ENCODE measurements at places on chromosomes 7 and 10.

DNA sequence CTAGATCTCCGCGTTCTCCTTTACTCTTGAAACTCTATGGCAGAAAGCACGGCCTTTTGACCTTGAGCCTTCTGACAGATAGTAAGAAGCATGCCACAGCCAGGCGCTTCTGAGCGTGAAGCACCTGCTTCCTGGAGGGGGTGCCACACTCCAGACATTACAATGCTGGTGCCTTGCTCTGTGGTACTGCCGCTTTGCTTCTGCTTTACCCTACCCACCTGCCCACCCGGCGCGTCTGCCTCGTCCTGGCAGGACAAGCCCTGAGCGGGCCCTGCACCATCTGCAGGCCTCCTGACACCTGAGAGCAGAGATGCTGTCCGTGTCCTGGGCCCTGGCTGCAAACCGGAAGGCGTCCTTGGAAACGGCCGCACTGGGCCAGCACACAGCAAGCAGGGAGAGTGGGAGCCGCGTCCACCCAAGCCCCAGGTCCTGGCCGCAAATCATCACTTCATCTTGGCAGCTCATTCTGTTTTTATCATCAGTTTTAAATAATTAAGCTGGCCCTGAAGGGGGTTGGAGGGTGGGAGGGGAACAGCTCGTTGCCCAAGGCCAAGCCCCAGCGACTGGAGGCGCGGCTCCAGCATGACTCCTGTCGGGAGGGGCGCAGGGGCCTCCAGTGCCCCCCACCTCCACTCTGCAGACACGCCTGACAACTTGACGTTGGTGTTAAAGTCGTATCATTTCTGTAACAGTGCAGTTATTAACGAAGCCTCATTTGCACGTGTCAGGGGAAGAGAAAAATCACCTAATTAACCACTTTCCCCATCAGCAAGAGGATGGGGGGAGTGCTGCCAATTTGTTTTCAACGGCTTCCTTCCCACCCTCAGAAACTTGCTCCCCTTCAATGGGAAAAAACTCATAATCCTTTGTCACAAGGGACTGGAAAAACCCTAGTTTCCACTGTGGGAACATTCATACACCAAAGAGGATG lies 132.2 kb downstream of the MAD1L1 start:
- DNase-seq, result no peak

DNA sequence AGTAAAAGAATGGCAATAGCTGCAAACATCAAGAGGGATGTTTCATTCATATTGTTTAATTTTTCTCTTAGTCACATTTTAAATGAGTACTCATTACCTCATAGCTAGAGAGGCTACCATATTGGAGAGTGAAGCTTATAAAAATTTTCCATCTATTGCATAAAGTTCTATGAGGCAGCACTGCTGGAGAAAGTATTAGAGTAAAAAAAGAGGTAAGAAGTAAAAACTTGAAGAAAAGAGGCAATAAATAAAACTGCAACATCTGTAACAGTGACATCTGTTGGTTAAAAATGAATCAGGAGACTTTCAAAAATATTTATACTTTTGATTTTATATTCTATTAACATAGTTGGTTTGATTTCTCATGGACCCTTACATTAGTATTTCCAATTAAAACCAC lies 284.5 kb upstream of the SEMA3D start:
- no peak for DNase-seq

DNA sequence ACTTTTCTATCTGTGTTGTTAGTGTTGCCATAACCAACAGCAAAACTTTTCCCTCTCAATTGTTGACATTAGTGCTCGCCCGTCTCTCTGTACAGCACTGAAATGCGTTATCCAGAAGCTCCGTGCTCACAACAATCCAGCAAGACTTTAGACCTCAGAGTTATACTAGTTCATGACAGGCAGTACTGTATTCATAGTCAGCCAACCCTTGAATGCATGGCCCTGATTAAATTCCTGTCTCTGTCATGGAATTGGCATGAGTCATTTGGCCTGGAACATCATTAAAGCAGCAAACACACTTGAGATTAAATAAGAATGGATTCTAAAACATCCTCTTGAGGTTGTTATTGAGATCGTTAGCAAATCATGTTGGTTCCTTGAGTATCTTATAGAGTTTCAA lies 405.5 kb upstream of the C7orf33 start:
- DNase-seq, result no peak

DNA sequence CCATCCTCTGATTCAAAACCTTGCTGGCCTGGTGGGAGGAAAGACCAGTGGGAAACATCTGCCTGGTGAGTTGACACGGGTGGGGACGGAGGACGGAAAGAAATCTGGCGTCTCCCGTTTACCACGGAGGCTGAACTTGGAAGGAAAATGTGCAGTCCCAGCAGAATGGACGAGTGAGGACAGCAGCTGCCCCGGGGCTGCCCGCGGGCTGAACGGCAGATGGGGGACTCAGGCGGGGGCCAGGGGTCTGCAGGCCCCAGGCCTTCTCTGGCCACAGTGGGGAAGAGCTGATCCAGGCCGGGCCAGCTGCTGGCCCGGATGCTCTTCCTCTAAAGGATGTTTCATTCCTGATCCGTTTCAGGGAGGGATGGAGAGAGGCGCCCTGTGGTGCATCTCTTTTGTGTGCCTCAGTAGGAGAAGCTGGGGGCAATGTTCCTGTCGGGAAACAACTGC lies 147.5 kb upstream of the CHST15 start:
- no peak for DNase-seq

DNA sequence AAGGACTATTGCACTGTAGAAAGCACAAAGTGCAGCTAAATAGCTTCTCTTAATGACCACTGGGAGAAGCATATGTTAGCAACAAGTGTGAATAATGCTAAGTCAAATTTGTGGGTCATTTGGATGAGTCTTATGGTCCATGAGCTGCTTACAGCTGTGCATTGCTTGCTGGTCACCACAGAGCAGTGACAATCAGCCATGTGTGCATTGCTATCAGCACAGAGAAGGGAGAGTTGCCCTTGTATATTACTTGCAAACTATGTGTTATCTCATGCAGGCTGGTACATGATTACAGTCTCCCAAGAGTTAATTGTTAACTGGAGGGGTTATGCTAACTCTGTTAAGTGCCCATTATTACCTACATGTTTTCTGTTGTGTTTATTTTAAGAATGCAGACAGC lies 25.7 kb downstream of the MRPS33 start:
- no peak for DNase-seq

DNA sequence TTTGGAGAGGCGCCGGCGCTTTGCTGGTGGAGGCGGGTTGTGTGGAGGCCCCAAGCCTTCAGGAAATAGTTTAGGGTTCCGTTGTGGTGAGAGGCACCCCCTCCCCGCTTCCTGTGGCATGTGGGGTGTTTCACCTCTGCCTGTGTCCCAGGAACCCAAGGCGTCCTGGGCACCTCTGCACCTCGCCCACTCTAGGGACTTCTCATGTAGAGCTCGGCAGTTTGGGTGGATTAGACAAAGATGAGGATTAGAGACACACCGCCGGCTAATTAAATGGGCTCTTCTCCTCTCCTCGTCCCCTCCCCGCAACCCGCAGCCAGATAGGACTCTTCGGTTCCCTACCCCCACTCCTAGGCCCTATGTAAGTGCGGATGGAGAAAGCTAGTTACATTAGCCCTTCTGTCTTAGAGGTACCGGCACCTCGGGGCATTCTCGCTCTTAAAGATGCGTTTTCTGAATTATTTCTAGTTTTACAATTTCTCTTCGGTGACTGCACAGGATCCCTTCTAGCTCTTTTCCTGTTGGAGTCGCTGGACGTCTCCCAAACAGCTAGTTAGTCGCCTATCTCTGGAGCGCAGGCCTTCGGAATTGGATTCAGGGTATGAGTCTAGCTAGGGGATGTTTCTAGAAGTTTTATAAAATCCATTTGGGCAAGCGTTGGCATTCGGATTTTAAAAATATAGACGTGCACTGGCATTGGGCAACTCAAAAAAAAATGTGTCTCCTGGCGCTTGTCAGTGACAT lies 7.8 kb downstream of the PTF1A start:
- no peak for DNase-seq

- DNase-seq, result no peak
These were observed 28.4 kb downstream of the PLXNA4 start for GRCh38 chr7:132547821-132548220.

- no peak for DNase-seq
These were observed 139.9 kb upstream of the AKR1E2 start for GRCh38 chr10:4685904-4686643.

DNA sequence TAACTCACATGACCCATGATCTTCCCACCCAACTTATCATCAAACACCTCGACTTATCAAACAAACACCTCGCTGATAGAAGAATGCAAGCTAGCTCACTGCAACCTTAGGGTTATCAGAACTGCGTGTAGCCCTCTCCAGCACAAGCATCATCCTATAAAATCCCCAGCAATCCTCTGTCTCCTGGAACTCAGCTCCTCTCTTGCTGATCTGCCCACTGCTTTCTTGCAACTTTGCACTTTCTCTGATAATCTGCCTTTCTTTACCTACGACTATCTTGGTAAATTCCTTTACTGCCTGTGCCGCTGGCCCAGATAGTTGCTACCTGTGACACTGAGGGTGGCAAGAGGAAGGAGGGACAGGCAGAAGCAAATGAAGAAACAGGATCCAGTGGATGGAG lies 210.9 kb downstream of the ACTR3B start:
- DNase-seq, result no peak

GRCh38 chr7:105249216-105249615 lies 139.5 kb downstream of the SRPK2 start:
- DNase-seq, result no peak

DNA sequence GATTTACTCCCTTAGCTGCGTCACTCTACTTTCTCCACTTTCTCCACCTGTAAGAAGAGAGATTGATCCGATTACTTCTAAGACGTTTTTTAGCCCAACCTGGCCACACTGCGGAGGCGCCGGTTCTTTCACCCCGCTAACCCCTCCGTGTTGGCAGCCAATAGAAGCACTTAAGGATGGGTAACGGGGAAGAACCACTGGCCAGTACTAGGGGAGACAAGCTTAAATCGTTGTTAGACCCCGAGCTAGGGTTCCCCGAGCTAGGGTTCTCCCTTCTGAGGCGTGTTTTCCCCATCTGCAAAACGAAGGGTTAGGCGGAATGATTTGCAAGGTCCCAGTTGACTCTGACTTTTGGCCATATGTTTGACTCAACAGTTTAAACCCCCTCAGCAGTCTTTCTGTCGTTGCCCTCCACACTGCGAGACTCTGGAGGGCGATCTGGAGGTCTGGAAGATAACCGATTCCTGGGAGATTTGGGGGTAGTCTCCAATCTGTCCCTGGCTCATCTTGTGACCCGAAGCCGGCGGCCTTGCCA lies 644 bp downstream of the UMAD1 start:
- DNase-seq, result no peak

DNA sequence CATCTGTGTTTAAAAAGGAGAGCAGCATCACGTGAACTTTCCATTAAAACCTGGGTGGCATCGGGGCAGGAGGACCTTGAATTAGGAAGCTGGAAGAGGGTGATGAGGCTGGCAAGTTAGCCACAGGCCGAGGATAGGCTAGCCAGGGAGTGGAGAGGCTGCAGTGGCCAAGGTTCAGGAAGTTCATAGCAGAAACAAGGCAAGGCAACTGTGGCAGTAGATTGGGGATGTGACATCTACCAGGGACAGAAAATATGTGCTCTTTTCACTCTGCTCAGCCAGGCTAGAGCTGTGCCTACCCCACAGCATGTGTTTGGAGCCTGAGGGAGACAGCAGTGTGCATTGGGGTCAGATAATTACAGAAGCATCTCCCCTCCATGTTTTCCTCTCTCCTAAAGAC lies 2.2 kb upstream of the INPP5F start:
- DNase-seq, result no peak

DNA sequence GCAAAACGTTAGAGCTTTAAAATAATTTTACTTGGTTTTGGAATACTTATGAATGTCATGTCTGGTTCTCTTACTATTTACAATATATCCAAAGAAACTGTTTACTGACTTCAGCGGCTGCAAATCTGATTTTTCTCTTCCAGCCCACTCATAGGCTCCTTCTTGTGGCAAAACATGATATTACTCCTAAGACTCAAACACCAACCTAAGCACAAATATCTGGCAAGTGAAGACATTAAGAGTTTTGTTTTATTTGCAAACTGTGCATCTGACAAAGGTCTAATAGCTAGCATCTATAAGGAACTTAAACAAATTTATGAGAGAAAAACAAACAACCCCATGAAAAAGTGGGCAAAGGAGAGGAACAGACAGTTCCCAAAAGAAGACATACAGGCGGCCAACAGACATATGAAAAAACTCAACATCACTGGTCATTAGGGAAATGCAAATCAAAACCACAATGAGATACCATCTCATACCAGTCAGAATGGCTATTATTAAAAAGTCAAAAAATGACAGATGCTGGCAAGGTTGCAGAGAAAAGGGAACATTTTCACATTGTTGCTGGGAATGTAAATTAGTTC lies 20.3 kb upstream of the GJC3 start:
- no peak for DNase-seq

DNA sequence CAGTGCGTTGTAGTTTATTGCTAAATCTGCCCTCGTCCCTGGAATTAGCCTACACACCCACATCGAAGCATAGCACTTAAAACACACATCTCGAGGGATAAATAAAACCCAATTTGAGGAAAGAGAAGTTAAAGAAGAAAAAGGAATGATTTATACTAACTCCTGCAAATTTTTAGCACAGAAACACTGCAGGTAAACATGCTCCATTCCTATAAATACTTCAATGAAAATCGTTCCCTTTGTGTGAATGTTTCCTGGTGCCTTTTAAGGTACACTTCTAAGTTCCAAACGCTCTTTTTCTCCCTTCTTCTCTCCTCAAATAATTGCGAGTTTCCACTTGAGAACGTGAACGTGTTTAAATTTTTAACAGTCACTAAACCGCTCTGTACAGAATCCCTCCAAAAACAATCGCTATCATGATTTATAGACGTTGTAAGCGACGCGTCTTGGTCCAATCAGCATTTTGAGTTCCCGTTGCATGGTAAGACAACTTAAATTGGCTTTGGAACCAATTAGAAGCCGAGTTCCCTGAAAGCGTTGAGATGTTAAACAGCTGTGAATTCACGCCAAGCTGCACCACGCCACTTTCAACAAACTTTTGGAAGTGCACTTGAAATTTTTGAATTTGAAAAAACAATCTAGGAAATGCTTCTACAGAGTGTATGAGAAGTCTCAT lies 12.5 kb upstream of the EBLN1 start:
- DNase-seq, result peak; percentile 15

DNA sequence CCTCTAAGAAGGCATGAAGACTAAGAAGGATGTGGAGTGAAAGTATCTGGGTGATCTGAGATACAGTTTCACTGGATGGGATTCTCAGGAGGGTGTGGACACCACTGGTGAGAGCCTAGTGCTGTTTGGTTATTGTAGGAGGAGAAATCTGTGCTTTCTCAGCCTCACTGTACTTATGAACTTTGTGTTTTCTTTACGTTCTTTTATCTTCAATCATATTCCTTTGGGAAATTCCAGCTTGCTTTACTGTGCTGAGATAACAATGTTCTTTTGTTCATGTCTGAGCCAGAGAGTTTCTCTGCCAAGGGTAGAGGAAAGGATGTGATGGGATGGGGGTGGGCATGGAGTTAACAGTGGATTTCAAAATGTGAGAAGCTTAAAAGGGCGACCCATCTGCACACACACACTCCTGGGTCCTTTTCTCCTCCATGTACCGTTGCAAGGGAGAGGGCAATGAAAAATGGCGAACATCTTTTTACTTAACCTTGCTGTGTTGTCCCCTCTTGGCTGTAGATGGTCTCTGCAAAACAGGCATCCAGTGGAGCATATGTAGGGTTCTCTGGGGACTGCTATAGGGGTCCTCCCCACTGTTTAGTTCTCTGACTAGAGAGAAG lies 25.0 kb upstream of the TAX1BP1 start:
- no peak for DNase-seq
